ENCODE measurements at places on chromosomes 13 and 19.

GRCh38 chr19:6801485-6802086 lies 29.1 kb downstream of the VAV1 start:
- DNase-seq, result peak; percentile 16

- peak; percentile 23 for DNase-seq
Measured at GRCh38 chr19:50717891-50718254, 1.7 kb downstream of the SHANK1 start.

DNA sequence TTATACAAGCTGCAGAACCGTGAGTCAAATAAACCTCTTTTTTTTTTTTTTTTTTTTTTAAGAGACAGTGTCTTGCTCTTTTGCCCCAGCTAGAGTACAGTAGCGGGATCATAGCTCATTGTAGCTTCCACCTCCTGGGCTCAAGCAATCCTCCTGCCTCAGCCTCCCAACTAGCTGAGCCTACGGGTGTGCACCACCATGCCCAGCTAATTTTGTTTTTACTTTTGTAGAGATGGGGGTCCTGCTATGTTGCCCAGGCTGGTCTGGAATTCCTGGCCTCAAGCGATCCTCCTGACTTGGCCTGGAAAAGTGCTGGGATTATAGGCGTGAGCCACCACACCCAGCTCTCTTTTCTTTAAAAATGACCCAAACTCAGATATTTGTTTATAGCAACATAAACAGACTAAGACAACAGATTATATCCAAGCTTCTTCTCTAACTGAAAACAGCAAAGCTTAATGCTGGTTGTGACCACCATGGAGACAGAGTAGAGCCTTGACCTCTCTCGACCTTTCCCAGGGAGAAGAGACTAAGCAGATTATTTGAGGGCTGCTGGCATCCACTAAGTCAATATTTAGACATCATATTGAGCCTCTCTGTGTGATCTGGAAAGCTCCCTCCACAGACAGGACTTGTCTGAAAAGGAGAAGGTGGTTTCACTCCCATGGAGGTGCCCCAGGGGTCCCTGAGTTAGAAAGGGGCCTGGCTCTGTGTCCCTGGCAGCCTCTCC lies 150.0 kb downstream of the KCTD15 start:
- DNase-seq, result no peak

GRCh38 chr19:1592755-1593500 lies at the start of gene MBD3:
Gene MBD3 (minus strand): TSS chr19:1592865. CDS start chr19:1592631, 234 bp downstream.
- DNase-seq, result peak; percentile 97

- peak; percentile 17 for DNase-seq
Measured at GRCh38 chr13:42078128-42078808, 29.8 kb downstream of the DGKH start.

- no peak for DNase-seq
Measured at GRCh38 chr19:32902448-32902847, 32.9 kb upstream of the SLC7A9 start.

GRCh38 chr13:46348961-46349360 lies 38.1 kb downstream of the RUBCNL start:
- DNase-seq, result no peak

GRCh38 chr19:33505148-33505547 lies 16.4 kb downstream of the PEPD start:
- DNase-seq, result no peak

- no peak for DNase-seq
Measured at GRCh38 chr19:39407660-39408391, 1.2 kb downstream of the ZFP36 start.

GRCh38 chr19:18452386-18452785 lies 14.5 kb upstream of the ISYNA1 start:
- DNase-seq, result no peak

GRCh38 chr13:23436680-23437079 lies 3.2 kb upstream of the SACS start:
- no peak for DNase-seq

DNA sequence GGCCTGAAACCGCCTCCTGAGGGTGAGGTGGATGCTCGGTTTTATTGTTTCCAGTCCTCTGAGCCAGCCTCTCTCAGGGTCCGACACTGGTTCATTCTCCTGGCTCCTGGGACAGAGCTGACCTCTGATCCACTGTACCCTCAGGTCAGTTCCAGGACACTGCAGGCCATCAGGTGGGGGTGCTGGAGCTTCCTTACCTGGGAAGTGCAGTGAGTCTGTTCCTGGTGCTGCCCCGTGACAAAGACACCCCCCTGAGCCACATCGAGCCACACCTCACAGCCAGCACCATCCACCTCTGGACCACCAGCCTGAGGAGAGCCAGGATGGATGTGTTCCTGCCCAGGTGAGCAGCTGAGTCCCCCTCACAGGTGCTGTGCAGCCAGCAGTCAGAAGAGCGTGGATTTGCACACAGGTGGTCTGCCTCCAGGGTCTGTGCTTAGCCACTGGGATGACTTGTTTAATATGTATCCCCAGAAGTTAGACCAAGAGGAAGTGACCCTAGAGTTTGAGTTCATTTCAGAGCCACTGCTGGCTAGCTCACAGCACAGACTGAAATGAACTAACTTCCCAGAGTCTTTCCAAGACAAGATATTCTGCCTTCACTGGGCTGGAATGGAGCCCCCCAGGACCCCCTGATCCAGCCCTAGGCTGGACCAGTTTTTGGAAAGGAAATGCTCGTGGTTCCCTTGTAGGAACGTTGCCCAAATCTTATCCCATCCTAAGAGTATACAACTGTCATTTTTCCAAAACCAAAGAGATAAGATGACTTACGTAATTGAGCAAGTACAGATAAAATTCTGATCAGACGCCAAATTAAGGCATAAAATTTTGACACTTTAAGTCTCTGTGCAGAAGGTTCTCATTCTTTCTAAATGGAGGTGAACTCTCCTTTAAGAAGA lies 8.8 kb downstream of the SERPINE3 start:
- DNase-seq, result no peak

DNA sequence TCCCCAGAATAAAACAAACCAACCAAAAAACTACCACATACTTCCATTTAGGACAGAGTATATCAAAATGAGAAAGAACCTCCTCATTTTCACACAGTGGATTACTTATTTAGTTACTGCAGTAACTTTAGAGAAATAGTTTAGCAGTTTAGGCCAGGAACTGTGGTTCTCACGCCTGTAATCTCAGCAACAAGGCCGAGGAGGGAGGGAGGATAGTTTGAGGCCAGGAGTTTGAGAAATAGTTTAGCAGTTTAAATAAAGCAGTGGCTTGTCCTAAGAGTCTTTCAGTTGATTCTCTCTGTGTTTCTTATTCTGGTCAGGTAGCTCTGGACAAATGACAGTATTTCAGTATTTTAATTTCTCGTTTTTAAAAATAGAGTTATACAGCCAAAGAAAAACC lies 9.4 kb downstream of the HMGB1 start:
- DNase-seq, result no peak

- no peak for DNase-seq
Measured at GRCh38 chr13:39779337-39780265, 124.1 kb downstream of the COG6 start.

DNA sequence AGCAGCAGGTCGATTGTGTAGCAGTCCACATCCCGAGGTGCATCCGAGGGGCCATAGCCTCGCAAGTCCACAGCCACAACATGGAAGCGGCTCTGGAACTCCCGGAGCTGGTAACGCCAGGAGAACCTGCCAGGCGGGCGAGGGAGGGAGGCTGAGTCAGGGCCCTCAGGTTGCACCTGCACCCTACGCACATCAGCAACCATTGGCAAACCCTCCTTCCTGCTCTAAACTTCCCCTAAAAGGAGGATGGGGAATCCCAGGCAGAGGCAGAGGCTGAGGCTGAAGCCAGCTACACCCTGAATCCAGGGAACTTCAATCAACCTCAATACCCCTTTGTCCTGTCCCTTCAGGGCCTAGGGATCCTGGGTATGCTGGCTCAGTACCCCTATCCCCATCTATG lies 977 bp downstream of the EPHX3 start:
- no peak for DNase-seq

- DNase-seq, result peak; percentile 53
Measured at GRCh38 chr13:31236211-31236786, 36.5 kb downstream of the B3GLCT start.

- DNase-seq, result peak; percentile 87
Measured at GRCh38 chr19:49555600-49556411, 24.6 kb downstream of the NOSIP start.

DNA sequence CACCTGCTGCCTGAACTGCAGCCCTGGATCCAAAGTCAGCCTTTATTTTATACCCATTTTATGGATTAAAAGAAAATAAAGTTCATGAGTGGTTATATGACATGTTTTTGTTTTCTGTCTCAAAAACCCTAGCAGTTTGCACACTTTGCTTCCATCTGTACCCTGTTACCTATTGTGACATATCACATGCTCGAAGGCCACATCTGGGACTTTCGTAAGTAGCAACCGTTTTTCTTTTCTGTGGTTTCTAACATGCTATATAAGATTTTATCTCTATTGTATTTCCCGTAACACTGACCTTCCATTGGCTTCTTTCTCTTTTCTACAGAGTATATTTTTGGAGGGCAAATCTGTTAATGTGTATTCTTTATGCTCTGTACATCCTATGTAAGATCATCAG lies 1007.2 kb downstream of the PCDH9 start:
- DNase-seq, result no peak
